ENCODE measurements at places on chromosomes 4 and X.

DNA sequence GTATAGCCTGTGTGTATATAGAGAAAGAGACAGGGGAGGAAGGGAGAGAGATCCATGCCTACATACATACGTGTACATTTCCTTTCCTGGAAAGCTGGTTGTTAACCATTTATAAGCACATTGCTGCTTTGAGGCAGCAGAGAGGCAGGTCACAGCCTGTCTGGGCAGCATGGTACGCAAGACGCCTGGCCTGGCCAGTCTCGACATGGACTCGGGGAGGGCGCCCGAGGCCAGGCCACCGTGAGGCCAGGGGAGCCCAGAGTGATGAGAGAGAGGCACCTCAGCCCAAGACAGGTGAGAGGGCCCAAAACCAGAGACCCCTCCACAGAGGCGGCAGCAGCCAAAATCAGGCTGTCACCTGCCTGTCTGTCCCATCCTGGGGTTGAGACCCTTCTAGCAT is 3.9 kb downstream of the TREX2 start:
- no peak for DNase-seq

DNA sequence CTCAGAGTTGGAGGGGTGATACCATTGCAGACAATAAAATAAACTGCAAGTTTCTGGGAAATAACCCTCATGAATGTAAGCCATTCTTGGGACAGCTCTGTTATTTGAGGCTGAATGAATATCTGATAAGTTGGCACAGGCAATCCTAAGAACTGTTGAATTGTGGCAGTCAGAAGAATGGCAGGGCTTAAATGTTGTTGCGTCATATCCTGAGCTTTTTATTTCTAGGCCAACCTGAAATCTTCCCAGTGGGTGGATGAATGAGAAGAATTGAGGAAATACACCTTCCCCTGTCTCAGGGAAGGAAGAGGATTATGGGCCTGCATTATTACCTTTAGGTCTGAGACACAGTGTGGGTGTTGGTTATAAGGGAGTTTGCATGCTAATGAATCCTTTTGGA is 64.4 kb upstream of the C4orf54 start:
- DNase-seq, result no peak

DNA sequence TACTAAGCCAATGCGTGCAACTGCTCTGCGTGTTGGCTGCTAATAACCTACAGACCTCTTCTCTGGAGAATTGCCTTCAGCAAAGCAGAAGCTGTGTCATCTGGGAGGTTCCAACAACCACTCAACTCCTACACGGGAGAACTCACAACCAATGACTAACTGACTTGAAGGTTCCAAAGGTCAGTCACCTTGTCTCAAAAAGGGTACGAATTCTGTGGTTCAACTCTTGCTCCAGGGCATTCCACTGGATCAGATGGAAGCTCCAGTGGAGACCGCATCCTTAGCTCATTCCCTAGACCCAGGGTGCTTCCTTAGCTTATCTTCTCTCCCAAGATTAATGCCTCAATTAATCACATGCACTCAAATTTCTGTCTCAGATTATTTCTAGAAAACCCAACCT is 222.7 kb downstream of the CHIC2 start:
- no peak for DNase-seq

DNA sequence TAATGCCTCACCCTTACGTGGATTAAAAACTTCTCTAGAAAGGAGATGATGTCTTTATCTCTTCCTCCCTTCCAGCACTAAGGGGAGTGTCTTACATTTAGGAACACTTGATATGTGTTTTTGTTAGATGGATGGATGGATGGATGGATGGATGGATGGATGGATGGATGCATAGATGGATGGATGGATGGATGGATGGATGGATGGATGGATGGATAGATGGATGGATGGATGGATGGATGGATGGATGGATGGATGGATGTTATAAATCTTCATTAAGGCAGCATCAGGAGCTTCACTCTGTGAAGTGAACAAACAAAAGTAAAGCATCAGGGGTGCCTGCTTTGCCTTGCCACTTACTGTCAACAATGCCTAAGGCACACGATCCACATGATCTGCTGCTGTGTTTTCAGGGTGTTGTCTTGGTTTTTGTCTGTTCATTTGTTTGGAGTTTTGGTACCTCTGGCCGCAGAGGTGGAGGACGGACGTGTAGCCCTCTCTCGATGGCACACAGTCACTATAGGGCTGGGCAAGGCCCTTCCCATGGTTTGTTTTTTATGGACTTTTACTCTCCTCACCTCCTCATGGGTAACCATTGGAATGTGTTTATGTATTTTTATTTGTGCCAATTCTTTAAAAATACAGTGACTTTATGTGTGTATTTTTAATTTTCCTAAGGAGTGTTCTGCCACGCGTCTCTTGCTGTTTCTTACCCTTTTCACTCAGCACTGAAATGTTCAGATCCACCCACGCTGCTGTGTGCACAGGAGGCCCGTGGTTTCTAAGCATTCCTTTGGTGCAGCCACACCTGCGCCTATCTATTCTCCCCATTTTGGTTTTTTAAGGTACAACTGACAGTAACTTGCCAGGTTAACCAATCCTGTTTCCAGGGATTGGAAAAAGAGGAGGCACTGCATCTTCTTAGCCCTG is 91.8 kb upstream of the ENPP6 start:
- no peak for DNase-seq

GRCh38 chr4:146943691-146944375 is 1.8 kb downstream of the TTC29 start:
- DNase-seq, result no peak

DNA sequence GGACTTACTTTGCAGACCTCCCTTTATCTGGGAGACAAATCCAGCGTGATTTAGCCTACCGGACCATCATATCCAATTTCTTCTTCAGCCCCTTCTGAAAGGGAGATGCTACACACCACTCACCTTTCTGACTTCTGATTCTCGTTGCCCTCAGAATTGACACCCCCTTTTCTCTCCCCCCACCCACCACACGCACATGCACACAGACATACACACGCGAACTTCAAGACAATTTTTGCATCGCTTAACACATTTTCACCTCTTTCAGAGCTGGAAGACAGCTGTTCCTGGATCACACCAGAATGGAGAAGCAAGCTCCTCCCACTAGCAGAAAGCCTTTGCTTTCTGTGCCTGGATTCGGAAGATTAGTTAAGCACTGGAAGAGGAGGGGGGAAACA is 1.0 kb upstream of the SNCA start:
- no peak for DNase-seq

DNA sequence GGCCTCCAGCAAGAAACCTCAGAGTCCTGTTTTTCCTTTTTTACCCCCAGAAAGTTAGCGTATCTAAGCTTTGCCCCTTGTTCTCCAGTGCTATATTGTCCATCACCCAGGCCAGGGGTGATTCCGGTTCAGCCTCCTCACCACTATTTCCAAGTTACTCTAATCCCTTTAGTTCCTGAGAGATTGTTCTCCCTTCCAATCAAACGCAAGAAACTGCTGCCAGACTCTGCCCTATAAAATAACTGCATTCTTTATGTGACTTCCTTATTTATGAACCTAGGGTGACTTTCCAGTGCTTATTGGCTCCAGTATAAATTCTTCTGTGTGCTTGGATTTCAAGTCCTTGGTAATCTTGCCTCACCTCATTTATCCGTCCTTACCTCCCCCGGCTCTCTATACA is 65.7 kb downstream of the CLCN5 start:
- DNase-seq, result no peak

- DNase-seq, result no peak
Measured at GRCh38 chrX:20637351-20637750, 370.6 kb upstream of the RPS6KA3 start.

GRCh38 chrX:10047133-10047532 is 80.0 kb downstream of the CLDN34 start:
- no peak for DNase-seq

DNA sequence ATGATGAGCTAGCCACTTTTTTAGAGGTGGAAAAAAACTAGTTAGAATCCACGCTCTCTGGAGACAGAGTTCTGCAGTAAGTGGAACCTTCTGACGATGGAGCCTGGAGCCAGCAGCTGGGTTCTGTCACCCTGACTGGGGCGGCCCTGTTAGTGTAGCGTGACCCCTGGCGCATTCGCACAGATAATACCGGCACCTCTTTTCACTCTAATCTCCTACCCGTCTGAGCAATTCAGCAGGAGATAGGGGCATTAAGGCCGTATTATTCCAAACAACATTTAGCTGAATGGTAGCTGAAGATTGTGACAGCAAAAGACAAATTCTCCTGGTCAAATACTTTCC is 292.6 kb downstream of the FBXO8 start:
- no peak for DNase-seq

DNA sequence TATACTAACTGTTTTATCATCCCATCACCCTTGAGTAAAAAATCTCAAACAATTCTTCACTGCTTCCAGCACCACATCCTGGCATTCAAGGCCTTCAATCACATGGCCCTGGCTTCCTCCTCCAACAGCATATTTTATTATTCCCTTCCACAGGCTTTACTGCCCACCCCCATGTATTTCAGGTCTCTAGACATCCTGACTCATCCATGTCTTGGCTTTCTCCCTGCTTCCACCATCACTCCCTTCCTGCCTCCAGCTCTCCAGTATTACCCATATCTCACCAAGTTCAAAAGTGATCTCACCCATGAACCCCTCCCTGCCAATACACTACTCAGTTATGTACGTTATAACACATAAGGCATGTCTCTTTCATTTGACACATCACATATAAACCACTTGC is 34.7 kb upstream of the PLAC1 start:
- DNase-seq, result no peak

- DNase-seq, result no peak
Measured at GRCh38 chrX:29229802-29230201, 642.6 kb downstream of the IL1RAPL1 start.

DNA sequence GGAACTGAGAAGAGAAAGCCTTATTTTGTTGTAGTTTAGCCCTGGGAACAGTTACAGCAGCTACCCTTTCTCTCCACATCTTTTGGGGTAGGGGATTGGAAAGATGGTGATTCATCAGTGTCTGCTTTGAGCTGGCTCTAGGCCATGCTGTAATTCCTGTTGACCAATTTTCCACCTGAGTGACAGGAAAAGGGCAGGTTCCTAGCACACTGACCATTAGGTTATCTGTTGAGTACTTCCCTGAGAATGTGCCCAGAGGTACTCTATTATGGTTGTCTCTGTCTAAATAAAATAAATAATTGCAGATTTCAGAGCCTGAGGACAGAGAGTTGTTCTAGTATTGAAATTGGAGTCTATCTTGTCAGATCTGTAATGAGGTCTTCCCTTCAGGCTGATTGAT is 109.0 kb downstream of the ENOX2 start:
- DNase-seq, result no peak

All from GM04503 (cell line).